Osteocyte (in vitro differentiated cells): ENCODE measurements at places on chromosomes 4 and X.

DNA sequence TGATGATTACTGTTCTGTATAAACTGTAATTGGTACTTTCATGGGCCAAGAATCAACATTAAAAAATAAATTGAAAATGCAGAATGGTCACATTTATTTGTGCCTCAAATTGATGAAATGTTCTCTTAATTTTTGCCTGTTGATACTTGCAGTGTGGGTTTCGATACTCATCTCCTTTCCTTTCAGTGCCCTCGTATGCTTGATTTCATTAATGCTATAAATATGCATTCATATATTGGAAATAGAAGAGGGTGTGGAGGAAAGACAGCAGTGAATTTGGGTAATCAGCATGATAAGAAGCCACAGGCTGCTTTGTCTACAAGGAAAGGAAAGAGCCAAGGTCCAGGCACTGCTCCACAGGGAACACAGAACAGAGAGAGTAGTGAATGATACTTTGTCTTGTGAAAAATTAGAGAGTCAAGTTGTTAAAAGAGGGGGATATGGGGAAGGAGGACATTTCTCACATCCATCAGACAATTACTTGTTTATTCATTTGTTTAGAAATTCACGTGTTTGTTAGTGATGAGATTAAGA lies 1.0 kb upstream of the DDX60 start:
- no peak for DNase-seq

DNA sequence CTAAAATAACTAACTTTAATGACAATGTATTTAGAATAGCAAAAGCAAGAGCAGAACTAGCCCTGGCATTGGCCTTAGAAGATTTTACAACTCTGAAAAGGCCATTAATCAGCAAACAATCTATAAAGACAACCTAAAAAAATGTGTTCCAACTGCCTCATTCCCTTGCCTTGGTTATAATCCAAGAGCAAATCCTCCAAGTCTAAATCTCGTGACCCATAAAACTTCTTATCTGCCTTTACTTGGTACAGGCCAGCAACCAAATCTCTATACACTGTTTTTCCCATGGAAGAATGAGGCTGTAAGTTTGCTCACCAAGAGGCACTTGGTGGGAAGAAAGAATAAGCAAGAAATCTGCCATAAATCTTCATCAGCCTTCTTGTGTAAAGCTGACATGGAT lies 175.3 kb upstream of the MID1 start:
- no peak for DNase-seq

DNA sequence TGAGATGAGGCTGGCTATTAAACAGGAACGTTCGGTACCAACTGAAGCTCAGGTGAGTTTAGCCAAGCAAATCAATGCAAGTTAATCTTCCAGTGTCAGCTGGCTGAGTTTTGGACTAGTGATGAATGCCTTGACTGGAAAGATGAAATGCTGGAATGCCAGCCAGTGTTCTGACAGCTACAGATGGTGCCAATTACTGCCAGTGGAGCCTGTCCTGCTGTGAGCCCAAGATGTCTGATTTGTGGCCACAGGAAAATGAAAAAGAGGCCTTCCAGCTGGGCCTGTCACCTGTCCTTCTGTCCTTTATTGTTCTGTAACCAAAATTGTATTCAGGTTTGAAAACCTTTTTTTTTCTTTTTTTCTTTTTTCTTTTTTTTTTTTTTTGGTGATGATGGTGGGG lies 223.1 kb downstream of the AFF2 start:
- no peak for DNase-seq

DNA sequence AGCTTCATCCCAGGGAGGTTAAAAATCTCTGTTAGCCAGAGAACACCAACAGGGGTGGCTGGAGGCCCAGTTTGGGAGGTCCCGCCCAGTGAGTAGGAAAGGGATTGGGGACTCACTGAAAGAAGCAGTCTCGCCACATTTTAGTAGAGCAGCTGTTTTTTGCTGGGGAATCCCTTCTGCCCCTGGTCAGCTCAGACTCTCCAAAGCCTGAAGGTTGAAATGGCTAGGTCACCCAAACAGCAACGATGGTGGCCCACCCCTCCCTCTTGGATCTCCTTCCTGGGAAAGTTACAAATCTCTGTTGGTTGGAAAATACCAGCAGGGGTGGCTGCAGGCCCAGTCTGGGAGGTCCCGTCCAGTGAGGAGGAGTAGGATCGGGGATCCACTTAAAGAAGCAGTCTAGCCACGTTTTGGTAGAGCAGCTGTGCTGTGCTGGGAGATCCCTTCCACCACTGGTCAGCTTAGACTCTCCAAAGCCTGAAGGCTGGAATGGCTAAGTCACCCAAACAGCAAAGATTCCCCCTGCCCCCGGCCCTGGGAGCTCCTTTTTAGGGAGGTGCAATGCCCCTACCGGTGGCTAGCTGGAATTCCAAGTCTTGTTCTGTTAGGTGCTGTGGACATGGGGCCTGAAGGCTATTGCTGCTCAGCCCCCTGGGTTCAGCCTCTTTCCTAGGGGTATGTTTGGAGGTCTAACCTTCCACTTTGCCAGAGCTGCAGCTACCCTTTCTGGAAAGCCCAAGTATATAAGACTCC lies 40.0 kb upstream of the TEX13A start:
- DNase-seq = no peak

GRCh38 chrX:16828124-16828908 lies 41.8 kb downstream of the RBBP7 start:
- DNase-seq = no peak

DNA sequence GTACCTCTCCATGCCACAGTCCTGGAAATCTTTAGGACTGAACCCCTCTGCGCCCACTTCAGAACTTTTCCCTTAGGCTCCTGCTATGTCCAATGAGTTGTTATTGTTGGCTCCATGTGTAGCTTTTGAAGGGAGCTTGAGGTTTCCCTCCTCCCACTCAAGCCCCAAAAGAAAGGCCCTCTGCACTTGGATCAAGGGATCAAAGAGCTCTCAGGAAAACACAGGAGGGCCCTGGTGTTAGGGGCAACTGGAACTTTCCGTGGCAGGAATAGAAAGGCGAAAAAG lies 135.0 kb downstream of the RASL11B start:
- DNase-seq = no peak

GRCh38 chr4:74932832-74933561 lies at the start of gene PARM1:
PARM1 (plus strand) TSS chr4:74933116; CDS start chr4:74933328, 212 bp downstream.
- DNase-seq = peak; percentile 90
